Stimulated activated CD8-positive, alpha-beta memory T cell treated with anti-CD3 and anti-CD28 coated beads, Interleukin-4, amount 100 ng/mL, for 24 hours (primary cell): ENCODE measurements at places on chromosomes 11 and 22.

DNA sequence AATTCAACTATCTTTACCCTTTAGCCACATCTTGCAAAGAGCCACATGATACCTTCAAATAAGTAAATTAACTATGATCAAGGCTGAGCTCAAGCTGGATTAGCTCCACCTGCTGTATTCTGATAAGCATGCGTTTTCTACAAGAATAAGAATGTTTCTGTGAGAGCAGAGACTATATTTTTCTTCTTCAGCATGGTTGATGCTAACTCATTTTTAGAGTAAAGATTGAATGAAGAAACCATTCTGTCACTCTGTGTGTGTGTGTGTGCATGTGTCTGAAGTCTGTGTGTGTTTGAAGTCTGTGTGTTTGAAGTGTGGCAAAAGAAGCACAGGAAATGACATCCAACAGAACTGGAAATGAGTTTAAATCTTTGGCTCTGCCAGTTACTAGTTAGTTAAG lies 12.0 kb upstream of the LAYN start:
- DNase-seq, result no peak

DNA sequence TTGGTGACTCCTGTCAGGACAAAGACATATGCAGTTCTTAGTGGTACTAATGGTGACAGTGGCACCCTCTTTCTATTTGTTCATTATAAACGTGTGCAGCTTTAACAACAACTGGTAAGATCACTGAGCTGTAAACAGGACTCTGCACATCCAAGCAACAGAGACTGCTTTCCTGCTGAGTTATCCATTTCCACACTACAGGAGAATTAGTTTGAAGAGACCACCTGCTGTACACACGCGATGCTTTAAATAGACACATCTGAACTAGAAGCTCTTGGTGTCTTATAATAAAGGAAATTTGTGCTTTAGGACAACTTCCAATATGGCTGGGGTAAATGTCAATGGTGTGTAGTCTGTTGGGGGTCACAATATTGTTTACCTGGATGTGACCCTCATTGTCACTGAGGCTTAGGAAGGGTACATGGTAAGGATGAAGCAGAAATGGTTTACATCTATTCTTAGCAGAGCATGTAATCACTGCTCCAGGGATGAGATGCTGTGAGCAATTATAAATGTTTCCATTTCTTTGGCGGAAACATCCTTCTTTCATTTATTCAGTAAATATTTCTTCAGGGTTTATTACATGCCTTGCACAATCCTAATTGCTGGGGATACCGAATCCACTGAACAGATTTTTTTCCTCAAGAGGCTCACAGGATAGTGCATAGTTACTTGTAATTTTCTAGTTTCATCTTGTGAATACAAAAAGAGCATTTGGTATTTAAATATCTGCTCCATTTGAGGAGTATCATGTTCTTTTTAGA lies 354.0 kb upstream of the CCDC90B start:
- no peak for DNase-seq

GRCh38 chr11:78318321-78319114 lies 99.1 kb downstream of the GAB2 start:
- no peak for DNase-seq

- DNase-seq, result no peak
These were observed 114.9 kb downstream of the C11orf91 start for GRCh38 chr11:33585586-33586209.
